ENCODE measurements at places on chromosomes 1 and 21. TPM values are rescaled to one million over a fixed set of nuclear protein-coding genes. Genes with fewer than 3 reads are reported as not detected.

SLFNL1 gene
- total RNA-seq: 0.41 TPM

COL24A1 gene
- 0.21 TPM for total RNA-seq

MCOLN2 gene
- 0.46 TPM for total RNA-seq

PIGV gene
- 8.5 TPM for total RNA-seq

CR1L gene
- total RNA-seq: not detected

VAV3 gene
- total RNA-seq: 8.8 TPM

CELF3 gene
- total RNA-seq: not detected

NPR1 gene
- 2.1 TPM for total RNA-seq

GRCh38 chr1:201742955-201743805 lies 85.8 kb upstream of the IPO9 start:
- DNase-seq: no peak

DNA sequence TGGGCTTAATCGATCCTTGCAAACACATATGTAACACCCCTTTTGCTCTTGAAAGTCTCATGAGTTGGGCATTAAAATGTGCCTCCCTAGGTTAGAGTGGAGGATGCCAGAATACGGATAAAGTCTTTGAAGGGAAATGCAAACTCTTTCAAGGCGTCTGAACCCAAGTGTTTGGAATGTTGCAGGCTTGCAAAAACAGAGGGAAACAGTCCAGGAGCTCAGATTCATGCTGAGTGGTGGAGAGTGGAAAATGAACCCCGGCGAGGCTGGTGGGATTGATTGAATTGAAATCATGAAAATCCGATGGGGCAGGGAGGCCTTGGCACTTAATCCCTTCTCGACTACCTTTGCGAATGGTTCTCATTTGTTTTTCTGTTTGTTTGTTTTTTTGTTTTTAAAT lies 175.5 kb downstream of the PGBD5 start:
- DNase-seq: no peak

DNA sequence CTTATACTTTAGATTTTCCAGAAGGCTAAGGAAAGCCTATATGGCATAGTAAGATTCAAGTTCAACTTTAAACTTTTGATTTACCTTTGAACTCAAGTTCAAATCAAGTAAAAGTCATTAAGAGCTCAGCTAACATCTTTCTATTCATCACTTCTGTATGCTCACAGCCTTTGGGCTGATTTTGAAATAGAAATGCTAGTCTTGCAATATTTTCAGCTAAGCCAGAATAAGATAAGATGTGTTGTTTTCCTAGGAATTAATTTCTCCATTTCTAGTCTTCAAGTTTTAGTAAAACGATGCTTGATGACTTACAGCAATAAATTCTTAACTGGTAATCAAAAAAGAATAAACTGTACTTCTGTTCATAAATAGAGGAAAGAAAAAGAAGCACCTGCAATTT lies 35.6 kb downstream of the ATP1B1 start:
- DNase-seq: no peak

- DNase-seq: peak; percentile 53
Measured at GRCh38 chr1:68174738-68175113, 57.6 kb downstream of the WLS start.

- no peak for DNase-seq
Measured at GRCh38 chr1:110726755-110727154, 52.0 kb upstream of the KCNA3 start.

- DNase-seq: no peak
Measured at GRCh38 chr1:48292706-48293105, 70.2 kb downstream of the SLC5A9 start.

DNA sequence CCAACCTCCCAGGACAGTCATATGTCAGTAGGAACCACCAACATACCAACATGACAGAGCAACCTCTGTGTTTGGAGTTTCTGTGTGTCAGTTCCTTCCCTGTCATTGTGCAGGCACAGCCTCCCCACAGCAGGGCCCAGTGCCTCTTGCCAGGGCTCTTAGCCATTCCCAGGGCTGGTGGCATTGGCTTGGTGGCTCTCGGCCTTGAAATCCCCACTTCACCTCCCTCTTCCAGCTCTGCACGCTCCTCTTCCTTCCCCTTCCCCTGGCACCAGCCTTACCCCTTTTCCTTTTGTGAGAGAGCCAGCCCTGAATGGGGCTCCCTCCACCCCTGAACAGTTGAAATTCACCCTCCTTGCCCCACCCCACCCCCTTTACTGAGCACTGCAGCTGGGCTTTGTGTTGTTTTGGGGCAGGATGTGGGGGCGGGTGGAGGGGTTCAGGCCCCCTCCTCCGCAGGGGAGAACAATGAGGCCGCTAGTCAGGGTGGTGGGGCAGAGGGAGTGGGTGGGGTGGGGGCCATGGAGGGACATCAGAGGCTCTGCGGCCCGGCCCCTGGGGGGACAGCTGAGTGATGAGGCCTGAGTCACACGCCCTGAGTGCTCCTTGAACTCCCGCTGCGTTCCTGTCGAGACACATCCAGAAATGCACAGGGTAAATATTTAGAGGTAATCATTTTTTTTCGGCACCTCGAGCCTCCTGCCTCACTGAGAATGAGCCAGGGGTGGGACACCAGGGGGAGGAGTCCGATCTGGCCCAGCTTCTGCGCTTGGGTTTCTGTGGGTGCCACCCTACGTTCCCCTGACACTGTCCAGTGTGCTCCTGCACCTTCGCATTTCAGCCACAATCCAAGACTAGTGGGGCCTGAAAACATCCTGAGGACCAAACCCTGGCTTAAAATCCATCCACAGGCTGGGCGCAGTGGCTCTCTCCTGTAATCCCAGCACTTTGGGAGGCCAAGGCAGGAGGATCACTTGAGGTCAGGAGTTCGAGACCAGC lies 28.6 kb downstream of the LGR6 start:
- DNase-seq: no peak

DNA sequence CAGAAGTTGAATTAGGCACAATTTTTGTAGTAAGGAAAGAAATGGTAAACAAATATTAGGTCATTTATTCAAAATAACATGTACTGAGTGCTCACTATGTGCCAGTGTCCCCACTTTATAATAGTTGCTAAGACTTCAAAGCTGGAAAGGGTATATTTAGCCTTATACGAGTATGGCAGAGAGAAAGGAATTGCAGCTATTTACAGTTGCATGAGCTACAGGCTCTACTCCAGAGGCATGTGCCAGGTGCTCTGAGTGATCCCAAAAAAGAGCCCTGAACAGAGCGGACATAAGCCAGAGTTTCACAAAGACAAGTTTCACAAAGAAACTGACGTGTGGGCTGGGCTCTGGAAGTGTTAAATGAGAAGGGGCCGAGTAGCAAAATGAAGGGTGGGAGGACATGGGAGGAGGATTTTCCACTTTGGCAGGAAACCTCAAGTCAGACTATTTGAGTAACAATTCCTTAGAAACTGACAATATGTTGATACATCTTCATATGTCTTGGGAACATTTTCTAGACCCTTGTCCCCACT lies 40.9 kb downstream of the FASLG start:
- no peak for DNase-seq

GRCh38 chr1:6922096-6922931 lies 137.1 kb downstream of the CAMTA1 start:
- no peak for DNase-seq

- DNase-seq: no peak
Measured at GRCh38 chr21:25911730-25912401, 177.1 kb downstream of the GABPA start.

- no peak for DNase-seq
Measured at GRCh38 chr1:9275161-9275560, 17.5 kb upstream of the SPSB1 start.

GRCh38 chr1:167820684-167821355 lies 93.1 kb downstream of the ADCY10 start:
- no peak for DNase-seq

GRCh38 chr21:31559368-31560119 lies 99.9 kb upstream of the SOD1 start:
- peak; percentile 65 for DNase-seq

DNA sequence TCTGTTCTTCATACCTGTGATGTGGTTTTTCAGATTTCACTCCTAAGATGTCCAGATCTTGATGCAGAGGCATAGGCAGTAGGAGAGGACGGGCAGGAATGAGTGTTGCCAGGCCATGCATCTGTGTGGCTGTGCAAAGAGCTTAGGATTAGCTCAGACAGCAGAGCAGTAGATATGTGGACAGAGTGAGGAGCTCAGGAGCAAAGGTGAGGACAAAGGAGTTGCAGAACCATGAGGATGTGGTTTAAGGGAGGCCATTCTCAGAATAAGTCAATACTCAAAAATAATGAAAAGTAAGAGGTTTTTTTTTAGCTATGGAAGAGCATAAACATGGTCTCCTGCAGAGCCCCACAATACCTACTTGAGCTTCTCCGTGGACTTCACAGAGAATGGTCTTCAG lies 158.3 kb downstream of the HHAT start:
- DNase-seq: no peak

- DNase-seq: no peak
Measured at GRCh38 chr1:40986956-40987355, 7.5 kb downstream of the CTPS1 start.

DNA sequence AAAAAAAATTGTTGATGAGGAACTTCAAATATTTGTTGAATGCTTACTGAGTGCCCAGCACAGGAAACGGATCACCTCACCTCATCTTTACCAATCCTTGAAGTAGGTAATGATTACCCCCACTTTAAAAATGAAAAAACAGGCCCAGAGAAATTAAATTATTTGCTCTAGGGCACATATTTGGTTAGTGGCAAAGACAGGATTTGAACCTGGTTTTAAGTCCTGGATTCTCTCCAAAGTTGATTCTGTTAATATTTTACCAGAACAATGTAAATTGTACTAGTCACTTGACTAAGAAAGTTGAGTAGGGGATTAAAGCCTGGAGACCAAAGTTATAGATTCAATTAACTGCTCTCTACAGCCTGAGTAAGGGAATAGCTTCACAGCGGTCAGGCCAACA lies 97.9 kb downstream of the GIPC2 start:
- DNase-seq: no peak

Measured in kidney epithelial cell (primary cell).